Kidney (tissue), 22 donors: ENCODE measurements at places on chromosomes 13 and 19. TPM values are rescaled to one million over a fixed set of nuclear protein-coding genes. Genes with fewer than 3 reads are reported as not detected.

DNA sequence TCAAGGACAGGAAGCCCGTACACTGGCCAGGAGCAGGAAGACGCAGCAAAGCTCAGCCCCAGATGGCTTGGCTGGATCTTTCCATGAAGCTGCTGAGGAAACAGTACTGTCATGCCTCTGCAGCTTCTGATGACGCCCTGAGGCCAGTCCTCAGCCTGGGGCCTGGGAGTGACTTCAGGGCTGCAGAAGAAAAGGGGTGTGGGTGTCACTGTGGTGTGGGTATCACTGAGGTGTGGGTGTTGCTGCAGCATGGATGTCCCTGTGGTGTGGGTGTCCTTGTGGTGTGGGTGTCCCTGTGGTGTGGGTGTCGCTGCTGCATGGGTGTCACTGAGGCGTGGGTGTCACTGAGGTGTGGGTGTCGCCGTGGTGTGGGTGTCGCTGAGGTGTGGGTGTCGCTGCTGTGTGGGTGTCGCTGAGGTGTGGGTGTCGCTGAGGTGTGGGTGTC, 12.0 kb upstream of the GAS6 start:
- DNase-seq: no peak

- no peak for DNase-seq
These were observed 1872.7 kb downstream of the OLFM4 start for GRCh38 chr13:54901316-54901715.

Gene AMH
- 1.0 TPM for total RNA-seq

Gene ZNF283
- total RNA-seq: 12.7 TPM

GRCh38 chr13:76210262-76210661, 574.1 kb downstream of the LMO7 start:
- no peak for DNase-seq

Gene MPV17L2
- 11.5 TPM for total RNA-seq

GRCh38 chr19:50199259-50199555, 4.2 kb upstream of the MYH14 start:
- DNase-seq: no peak

- no peak for DNase-seq
These were observed 344.5 kb upstream of the TMTC4 start for GRCh38 chr13:101019126-101019525.

DNA sequence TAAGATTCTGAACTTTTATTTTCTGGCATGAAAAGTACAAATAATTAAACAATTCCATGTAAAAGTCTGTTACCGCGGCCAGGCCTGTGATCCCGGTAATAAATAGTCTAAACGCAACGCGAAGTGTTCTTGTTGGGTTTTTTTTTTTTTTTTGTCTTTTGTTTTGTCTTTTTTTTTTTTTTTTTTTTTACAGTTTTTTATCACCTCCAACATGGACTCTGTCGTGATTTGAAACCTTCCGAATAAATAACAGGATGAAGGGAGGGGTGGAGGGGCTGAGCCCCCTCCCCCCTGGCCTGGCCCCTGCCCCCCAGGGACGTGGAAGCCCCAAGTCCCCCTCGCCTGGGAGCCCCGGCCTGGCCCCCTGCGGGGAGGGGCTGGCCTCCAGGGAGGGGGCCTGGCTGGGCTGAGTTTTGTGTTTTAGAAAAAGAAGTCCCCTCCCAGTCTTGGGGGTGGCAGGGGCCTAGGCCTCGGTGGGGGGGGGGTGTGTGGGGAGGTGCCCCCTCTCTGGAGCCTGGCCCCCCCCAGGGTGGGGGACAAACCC, 16.0 kb downstream of the PRKCSH start:
- DNase-seq: no peak

- no peak for DNase-seq
These were observed 119.1 kb downstream of the KLF12 start for GRCh38 chr13:74015137-74015536.

GRCh38 chr19:16470911-16471811, 609 bp downstream of the EPS15L1 start:
- peak; percentile 55 for DNase-seq

Gene ZNF99
- total RNA-seq: 0.25 TPM

DNA sequence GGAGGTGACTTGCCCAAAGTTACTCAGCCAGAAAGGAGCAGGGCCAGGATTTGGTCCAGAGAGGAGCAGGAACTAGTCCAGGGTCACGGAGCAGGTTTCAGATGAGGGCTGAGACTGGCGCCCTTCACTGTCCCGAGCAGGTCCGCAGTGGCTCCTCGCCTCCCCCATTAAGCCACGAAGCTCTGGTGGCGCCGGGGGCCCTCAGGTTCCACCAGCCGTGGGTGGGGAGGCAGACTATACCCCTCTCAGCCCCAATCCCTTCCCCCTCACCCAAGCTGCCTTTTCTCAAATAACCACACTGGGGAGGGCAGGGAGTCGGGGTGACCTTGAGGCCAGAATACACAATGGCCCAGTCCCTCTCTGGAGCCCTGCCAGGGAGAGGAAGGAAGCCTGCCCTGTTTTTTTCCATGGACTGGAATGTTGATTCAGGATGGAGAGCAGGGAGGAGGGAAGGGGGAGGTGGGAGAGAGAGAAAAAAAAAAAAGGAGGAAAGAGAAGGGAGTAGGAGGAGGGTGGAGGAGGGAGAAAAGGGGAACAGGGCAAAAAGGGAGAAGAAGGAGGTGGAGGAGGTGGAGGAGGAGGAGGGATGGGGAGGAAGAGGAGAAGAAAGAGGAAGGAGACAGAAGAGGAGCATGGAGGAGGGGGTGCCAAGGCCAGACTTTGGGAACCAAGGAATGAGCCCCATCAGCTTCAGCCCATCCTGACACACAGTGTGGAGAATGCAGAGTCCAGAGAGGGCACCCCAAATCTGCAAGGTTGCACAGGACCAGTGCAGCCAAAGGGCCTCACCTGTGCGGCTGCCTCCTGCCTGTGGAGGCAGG, 19.7 kb downstream of the CEACAM16 start:
- peak; percentile 88 for DNase-seq

DNA sequence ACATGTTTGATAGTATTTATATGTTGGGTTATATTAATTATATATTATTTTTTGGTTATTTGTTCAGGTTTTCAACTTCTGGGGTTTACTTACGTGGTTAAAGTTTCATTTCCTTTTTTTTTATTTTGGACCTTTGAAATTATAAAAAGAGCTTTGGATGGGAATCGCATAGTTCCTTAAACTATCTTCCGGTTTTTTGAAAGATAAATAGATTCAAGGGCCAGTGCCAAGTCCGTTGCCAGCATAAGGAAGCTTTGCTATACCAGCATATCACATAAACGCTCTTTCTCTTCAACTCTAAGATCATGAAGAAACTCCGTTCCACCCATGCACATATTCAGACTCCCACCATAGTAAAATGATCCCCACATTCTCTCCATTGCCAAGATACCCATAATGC, 7.4 kb upstream of the OXGR1 start:
- no peak for DNase-seq

GRCh38 chr13:76790526-76790925, 95.7 kb downstream of the KCTD12 start:
- no peak for DNase-seq

DNA sequence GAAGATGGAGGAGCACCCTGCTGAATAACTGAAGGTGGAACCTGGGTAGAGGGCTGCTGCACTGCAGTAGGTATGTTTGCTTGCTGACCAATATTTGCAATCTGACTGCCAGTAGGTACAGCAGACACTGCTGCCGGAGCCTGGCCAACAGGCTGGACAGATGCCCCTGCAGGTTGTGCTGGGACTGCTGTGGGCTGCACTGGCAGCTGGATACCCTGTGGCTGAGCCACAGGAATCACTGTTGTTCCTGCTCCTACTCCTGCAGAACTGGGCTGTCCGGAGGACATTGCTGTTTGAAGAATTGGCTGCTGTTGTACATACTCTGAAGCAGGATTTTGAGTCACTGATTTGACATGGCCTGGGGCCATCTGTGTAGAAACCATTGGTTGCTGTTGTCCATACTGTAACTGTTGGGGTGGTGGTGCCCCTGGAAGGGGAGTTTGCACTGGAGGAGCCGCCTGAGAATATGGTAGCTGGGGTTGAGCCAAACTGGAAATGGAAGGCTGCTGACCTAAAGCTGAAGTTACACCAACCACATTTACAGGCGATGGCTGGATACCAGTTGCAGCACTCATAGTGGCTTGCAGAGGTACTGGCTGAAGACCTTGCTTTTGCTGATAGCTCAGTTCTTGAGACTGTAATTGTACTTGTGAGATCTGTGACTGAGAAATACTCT, 2.2 kb downstream of the TSC22D1 start:
- no peak for DNase-seq

Gene UQCR11
- 200 TPM for total RNA-seq

Gene SIGLEC9
- 8.1 TPM for total RNA-seq

Gene OR7C1
- total RNA-seq: 0.19 TPM

- DNase-seq: no peak
These were observed 198.7 kb upstream of the SERP2 start for GRCh38 chr13:44174769-44175425.

GRCh38 chr13:66689037-66689619, 541.0 kb downstream of the PCDH9 start:
- DNase-seq: no peak

Gene GRWD1
- 34.0 TPM for total RNA-seq

DNA sequence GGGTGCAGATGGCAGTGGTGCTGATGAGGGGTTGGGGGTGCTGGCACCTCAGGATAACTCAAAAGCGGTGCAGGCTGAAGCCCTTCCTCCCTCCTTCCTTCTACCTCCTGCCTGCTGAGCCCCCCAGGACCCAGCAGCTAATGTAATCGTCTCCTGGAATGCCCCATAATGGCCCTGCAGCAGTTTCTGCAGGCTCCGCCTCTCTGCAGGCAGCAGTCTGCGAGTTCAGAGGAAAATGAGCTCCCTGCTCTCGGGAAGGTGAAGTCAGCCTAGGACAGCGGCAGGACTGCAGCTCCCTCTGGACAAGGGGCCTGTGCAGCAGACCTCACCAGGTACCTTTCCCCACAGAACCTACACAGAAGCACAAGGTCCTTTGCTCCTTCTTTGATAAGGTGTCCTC, 130.9 kb downstream of the ZDHHC20 start:
- peak; percentile 35 for DNase-seq

DNA sequence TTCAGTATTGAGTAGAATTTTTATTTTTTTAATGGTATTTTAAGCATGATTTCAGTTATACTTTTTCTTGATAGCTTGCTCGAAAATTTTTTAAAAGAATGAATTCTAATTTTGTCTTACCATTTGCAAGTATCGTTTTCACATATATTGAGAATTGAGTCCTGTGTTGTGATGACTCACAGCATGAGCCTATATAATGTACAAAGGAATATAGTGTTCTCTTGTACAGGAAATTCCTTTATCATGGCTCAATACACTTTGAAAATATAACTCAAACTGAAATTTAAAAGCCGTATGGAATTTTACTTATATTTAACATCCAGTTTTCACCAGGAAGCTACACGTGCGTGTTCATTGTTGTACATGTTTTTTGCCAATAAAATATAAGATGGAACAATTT, 161.1 kb upstream of the TMTC4 start:
- no peak for DNase-seq

Gene ATP8B3
- total RNA-seq: 3.6 TPM

Gene GFY
- total RNA-seq: not detected

DNA sequence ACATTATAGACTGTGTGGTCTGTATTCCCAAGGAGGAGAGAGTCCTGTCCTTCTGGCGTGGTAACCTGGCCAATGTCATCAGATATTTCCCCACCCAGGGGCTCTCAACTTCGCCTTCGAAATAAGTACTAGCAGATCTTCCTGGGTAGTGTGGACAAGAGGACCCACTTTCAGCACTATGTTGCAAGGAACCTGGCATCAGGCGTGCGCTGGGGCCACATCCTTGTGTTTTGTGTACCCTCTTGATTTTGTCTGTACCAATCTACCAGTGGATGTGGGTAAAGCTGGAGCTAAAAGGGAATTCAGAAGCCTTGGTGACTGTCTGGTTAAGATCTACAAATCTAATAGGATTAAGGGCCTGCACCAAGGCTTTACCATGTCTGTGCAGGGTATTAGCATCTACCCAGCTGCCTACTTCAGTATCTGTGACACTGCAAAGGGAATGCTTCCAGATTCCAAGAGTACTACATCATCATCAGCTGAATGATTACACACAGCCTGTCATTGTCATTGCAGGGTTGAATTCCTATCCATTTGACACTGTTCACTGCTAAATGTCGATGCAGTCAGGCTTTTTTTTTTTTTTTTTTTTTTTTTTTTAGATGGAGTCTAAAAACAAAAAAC, 148.0 kb downstream of the PRR20E start:
- no peak for DNase-seq

- no peak for DNase-seq
These were observed 2.2 kb upstream of the RINL start for GRCh38 chr19:38880076-38880881.

GRCh38 chr19:13573056-13573667, 66.9 kb upstream of the CACNA1A start:
- DNase-seq: no peak

Gene SLC6A16
- 3.7 TPM for total RNA-seq

DNA sequence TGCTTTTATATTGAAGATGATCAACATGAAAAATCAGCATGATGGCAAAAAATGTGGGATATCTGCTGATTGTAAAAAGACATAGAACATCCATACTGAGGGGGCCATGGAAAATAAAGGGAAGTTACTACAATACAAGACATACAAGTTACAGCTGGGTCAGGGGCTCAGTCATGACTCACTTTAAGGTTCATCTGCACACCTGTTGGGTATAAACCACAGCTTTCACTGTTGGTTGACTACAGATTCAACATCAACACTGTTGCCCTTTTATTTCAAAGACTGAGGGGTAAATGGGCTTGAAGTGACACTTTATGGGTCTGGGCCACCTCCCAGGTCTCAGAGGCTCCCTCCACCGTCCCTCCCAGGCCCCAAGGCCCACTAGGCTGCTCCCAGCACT, 98.1 kb upstream of the IRS2 start:
- no peak for DNase-seq

DNA sequence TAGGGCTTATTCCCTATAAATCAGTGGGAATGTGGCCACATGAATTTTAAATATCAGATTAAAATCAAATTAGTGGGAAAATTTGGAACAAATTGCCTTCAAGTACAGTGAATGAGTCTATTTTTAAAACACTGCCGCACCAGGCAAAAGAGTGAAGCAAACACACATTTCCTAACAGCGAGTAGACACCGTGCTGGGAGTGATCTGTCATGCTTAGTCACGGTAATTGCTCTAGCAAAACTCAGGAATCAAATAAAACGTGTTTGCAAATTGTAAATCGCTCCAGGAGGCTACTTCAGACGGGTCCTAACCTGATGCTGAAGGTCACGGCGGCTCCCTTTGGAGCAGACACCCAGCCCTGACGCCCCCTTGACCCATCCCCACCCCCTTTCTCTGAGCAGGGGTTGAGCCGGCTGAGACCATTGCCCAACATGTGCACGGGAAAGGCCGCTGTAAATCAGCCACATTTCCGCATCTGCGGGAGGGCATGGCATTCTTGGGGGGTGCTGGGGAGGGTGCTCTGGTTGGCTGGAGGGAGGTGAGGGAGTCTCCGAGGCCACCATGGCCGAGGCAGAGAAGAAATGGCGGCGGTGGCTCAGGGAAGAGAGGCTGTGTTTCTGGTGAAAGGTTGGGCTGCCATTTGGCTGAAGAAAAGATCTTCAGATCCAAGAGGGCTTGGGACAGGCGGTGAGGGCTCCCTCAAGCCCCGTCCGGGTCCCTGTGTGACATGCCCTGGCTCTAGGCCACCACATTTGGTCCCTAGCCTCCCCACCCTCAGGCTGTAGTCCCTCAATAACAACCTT, 8.9 kb downstream of the CEBPA start:
- DNase-seq: peak; percentile 91

- no peak for DNase-seq
These were observed 42.3 kb downstream of the GJA3 start for GRCh38 chr13:20118268-20119140.
